ENCODE measurements at places on chromosomes 4 and X. TPM values are rescaled to one million over a fixed set of nuclear protein-coding genes. Genes with fewer than 3 reads are reported as not detected.

DNA sequence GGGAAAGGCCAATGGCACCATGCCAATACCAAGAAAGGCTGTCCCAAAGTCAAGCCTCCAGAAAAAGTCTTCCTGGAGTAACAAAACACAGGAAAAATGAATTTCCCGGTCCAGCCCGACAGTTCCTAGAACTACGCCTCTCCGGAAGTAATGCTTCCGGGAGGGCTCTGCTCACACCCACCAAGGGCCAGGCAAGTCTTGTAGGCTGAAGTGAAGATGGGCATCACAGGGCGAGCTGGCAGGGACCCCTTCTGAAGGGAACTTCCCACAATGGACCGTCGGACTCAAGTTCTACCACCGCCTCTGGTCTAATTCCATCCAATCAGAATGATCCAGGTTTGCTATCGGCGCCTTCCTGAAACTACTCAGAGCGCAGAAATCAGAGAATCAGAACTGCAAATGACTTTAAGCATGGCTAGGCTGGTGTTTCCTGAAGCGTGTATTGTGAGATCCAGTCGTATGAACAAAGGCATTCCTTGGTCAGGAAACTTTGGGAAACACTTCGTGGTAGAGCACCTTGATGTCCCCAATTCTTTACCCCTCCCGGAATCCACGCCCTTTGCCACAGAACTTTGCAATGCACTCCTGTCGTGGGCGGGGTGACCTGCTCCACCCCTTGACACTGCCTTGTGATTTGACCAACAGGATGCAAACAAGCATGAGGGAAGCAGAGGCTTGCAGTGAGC, 127.8 kb downstream of the BCOR start:
- no peak for DNase-seq

GRCh38 chr4:102218656-102219055, 126.6 kb downstream of the SLC39A8 start:
- no peak for DNase-seq

DNA sequence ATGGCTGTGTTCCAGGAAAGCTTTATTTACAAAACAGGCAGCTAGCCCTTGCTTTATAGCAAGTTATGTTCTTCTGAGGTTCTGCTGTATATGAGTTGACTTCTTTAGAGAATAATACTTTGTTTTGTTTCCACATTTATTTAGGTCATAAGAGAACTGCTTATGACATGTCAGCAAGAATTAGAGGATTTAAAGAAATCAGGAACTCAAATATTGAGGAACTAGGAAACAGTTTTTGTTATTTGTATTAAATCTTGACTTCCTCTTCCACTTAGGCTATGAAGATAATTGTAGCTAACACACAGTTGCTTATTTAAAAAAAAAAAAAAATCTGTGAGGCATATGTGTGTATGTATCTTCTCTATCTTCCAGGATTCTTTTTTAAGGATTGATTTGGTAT, 14.3 kb downstream of the ZRSR2 start:
- no peak for DNase-seq

- no peak for DNase-seq
Observed at GRCh38 chrX:150975655-150976390, 7.3 kb upstream of the HMGB3 start.

Gene HELT
- polyA plus RNA-seq, result not detected

Measured in hepatocyte (in vitro differentiated cells).